Ovary (tissue), 10 donors: ENCODE measurements at places on chromosomes 2 and 18.

GRCh38 chr2:121567957-121568409, 37.3 kb downstream of the RNU4ATAC start:
- no peak for DNase-seq

GRCh38 chr2:238007924-238008323, 41.1 kb downstream of the UBE2F start:
- DNase-seq, result no peak

- no peak for DNase-seq
Measured at GRCh38 chr2:105886029-105886454, 141.3 kb downstream of the NCK2 start.

DNA sequence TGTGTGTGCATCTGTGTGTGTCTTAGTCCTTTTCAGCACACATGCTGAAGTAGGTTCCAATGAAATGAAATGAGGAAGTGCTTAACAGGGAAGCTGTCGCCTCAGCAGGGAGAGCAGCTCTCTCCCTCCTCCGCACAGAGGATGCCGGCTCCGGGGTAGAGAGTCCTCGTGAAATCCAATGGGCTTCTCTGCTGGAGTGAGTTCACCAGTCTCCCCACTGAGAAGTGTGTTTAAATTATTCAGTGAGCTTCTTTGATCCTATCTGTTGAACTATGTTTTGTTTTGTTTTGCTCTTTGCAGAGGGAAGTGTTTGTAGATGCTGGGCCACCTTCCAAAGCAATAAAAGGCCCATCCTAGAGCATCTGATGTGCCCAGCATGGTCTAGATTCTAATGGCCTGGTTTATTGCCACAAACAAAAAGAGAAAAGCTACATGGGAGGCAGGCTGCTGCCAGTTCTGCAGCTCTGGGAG, 6.7 kb downstream of the PPP1R7 start:
- no peak for DNase-seq

DNA sequence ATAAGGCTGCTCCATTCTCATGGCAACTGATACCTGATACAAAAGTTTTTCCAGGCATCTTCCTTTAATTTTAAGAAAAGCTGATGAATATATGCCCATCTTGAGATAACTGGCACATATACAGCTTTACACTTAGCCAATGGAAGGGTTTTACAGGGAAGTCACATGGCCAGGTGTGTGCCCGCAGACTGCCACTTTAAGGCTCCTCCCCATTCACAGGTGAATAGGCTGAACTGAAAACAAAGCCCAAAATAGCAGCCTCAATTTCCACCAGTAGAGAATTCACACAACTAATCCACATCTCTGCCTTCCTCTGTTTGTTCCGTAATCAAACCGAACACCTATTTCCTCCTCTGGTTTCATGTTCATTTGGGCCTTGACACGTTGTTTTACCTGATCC, 9.8 kb upstream of the ME2 start:
- DNase-seq, result no peak

GRCh38 chr18:41461114-41461513, 493.9 kb upstream of the PIK3C3 start:
- DNase-seq, result no peak

- no peak for DNase-seq
Measured at GRCh38 chr2:17146358-17146757, 371.9 kb downstream of the RAD51AP2 start.
